Suppressor macrophage treated with lipopolysaccharide for 4 hours (primary cell): ENCODE measurements at places on chromosomes 12 and 14.

GRCh38 chr14:99185436-99186068, 86.4 kb downstream of the BCL11B start:
- no peak for DNase-seq

- DNase-seq = peak; percentile 12
These were observed 78.9 kb downstream of the SNAPC1 start for GRCh38 chr14:61841145-61841544.

DNA sequence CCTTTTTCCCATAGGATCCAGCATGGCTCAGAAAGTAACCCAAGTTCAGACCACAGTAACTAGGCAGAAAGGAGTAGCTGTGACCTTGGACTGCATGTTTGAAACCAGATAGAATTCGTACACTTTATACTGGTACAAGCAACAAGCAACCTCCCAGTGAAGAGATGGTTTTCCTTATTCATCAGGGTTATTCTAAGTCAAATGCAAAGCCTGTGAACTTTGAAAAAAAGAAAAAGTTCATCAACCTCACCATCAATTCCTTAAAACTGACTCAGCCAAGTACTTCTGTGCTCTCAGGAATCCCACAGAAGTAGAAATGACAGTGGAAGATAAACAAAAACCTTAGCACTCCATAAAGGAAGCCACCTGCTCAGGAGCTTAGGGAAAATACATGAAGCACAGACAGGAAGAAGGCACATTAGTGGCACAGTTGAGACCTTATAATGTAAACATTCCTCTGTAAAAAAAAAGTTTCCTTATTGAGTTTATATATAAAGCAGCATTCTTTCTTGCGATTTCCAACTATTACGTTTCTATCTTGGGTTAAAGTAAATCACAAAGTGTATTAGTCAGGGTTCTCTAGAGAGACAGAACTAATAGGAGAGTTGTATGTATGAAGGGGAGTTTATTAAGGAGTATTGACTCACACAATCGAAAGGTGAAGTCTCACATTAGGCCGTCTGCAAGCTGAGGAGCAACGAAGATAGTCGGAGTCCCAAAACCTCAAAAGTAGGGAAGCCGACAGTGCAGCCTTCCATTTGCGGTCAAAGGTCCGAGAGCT, 398.4 kb downstream of the DAD1 start:
- no peak for DNase-seq

- no peak for DNase-seq
These were observed 87.2 kb downstream of the PAPLN start for GRCh38 chr14:73324533-73324932.

DNA sequence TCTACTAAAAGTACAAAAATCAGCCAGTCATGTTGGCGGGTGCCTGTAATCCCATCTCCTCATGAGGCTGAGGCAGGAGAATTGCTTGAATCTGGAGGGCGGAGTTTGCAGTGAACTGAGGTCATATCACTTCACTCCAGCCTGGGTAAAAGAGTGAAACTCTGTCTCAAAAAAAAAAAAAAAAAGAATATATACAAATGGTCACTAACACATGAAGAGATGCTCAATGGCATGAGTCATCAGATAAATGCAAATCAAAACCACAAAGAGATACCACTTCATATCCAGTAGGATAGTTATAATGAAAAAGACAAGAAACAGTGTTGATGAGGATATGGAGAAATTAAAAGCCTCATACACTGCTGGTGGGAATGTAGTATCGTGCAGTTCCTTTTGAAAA, 33.6 kb upstream of the METAP2 start:
- DNase-seq = no peak

- peak; percentile 79 for DNase-seq
These were observed 218.6 kb upstream of the ATP2B1 start for GRCh38 chr12:89927226-89927698.

DNA sequence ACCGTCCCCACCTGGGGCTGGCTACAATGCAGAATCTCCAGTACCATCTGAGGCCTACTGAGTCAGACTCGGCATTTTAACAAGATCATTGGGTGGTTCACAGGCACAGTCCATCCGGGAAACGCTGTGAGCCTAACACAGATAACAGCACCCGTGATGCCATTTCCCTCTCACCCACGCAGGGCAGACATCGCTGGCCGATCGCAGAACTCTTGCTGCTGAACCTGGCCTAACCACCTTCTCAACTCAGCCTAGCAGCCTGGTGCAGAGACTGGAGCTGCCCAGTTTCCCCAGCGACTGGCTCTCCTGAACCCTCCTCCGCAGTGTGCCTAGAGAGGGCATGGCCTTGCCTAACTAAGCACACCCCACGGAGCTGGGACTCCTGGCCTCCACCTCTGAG, 83.3 kb downstream of the NCOR2 start:
- DNase-seq = no peak

GRCh38 chr12:132921685-132922084, 34.3 kb upstream of the CHFR start:
- no peak for DNase-seq
